ENCODE measurements at places on chromosomes 7 and 10.

- DNase-seq: peak; percentile 43
Measured at GRCh38 chr7:28922624-28923331, 35.4 kb downstream of the TRIL start.

DNA sequence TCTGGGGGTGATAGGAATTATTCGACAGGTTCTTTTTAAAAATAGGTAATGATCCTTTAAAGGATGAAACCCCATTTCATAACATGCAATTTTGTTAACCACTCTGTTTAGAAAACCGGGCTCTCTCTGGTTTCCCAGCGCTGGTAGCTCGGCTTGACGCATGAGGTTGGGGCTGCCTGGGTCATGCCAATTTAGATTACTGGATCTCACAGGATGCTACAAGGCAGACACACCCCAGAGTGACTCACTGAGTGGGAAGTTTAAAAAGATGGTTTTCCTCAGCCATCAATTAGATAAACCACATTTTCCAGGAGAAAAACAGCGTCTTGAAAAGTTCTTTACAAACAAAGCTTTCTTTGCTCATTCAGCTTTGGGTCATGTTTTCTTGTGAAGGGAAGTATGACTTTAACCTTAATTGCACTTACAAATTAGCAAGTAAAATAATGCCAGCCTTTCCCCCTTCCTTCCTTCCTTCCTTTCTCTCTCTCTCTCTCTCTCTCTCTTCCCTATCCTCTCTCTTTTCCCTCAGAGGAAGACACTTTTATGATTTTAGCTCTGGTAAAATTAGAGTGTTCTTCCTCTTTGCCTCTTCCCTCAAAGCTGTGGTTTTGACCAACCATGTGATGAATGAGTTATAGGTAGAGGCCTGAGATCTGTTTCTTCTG, 99.8 kb downstream of the EPDR1 start:
- no peak for DNase-seq

DNA sequence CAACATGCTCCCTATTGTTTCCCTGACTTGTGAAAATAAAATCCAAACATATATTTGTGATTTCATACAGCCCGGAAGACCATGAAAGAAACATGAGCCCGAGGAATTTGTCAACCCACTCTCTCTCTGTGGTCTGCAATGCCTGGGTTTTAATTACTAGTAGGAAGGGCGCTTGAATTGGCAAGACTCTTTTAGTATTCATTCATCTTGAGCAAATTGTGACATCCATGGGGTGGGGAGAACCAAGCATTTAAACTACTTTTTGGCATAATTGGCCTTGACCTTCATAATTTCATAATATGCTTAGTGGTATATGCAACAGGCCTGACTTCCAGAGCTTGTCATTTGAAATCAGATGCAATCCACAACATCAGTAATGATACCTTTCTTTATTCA, 142.4 kb upstream of the BMPER start:
- no peak for DNase-seq

DNA sequence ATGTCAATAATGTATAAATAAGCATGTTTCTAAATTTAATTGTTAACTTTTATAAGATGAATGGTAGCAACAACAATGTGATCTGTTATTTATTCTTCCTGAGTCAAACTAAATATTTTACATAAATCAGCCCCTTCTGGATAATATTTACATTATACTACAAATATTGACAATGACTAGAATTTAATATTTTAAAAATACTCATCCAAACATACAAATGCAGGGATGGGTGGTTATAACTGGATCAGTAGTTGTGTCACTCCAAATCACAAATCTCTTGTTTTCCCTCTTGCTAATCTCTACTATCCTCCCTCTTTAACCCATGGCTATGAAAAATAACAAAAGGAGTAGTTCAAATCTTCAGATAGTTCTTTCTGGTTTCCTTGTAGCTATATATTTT, 407.0 kb downstream of the HTR7 start:
- no peak for DNase-seq

DNA sequence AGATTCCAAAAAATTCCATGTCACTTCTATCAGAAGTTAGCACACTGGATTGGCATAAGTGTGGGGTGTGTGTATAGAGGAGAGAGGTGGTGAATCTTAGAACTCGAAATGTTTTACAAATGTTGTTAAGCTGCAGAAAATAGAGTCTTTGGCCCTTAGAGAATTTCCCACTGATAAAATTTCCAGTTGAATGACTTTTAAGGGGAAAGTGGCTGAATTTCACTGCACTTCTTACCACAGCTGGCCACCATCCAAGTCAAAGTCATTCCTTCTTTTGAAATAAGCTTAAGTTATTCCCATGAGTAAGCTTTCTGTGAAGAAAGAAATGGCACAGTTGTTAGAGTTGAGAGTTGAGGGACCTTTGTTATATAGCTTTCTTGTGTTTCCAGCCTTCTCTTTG, 13.9 kb downstream of the VCL start:
- no peak for DNase-seq

- no peak for DNase-seq
Measured at GRCh38 chr7:159109653-159110035, 35.0 kb downstream of the VIPR2 start.

DNA sequence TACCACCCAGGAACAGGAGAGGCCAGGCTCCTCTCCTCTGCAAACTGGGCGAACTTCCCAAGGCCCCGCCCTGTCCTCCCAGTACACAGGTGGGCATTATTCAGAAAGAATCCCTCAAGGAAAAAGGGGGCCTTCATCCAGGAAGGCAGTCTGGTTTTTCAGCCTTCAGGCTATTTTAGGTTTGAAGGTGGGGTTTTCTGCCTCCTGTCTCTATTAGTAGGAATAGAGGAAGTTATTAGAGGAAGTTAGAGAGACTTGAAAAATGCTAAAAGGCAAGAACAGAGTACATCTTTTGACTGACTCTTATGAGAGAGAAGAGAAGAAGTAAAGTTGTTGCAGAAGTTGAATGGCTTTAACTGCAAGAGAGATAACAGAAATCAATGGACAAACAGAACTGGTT, 250.9 kb upstream of the SORCS1 start:
- no peak for DNase-seq

DNA sequence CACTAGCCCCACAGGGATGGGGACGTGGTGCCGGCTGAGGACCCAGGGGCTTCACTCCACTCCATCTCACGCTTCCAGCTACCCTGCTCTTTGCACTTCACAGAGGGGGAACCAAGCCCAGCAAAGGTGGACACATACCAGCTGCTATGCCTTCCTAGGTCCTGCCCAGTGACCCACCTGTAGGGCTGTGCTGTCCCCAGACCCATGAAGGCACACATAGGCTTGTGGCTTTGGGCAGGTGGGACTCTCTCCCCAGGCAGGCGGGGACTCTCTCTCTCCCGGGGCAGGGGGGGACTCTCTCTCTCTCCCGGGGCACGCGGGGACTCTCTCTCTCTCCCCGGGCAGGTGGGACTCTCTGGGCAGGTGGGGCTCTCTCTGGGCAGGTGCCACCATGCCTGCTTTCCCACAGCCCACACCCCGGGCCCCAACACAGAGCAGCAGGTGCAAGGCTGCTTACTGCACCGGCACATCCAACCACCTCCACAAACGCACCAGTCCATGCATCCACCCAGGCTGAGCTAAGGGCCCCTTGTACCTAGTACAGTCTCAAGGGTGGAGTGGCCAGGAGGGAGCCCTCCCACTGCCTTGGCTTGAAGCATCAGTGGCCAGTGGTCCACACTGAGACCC, 13.8 kb upstream of the GPR146 start:
- DNase-seq: no peak

- DNase-seq: no peak
Measured at GRCh38 chr10:29057822-29058331, 231.0 kb upstream of the LYZL1 start.

DNA sequence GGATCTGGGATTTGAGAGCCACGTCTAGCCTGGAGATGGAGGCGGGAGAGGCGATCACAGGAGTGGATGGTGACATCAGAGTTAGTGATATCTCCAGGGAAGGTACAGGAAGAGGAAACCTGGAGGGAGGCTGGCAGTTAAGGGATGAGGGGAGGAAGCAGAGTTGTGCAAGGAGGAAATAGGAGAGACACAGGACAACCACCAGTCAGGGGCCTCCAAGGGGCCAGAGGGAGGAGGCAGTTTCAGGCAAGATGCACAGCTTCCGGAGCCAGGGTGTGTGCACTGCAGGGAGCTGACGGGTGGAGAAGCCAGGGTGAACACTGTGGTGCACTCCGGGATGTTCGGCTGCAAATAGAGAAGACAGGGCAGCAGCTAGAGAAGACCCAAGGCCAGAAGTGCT, 141.2 kb downstream of the GLI3 start:
- DNase-seq: no peak

DNA sequence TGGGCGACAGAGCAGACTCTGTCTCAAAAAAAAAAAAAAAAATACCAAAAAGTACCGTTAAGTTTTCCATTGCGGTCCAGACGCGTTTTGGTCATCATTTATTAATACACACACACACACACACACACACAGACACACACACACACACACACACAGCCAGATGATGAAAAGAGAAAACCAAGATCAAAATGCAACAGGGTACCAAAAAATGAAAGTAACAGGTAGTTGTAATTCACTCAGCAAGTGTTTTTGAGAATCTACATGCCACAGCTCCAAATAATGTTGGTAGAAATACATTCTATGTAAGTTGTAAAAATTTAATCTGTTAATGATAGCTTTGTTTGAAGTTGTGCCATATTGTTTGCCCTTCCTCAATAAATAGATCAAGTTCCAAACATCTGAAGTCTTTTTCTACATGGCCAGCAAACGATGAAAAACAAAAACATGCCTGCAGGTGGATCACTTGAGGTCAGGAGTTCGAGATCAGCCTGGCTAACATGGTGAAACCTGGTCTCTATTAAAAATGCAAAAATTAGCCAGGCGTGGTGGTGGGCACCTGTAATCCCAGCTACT, 9.4 kb downstream of the YWHAG start:
- no peak for DNase-seq

GRCh38 chr10:113097036-113097435, 147.0 kb downstream of the TCF7L2 start:
- no peak for DNase-seq

GRCh38 chr10:19843487-19843886, 27.3 kb downstream of the PLXDC2 start:
- DNase-seq: no peak

- no peak for DNase-seq
Measured at GRCh38 chr7:23514755-23515154, 17.0 kb downstream of the TRA2A start.

- DNase-seq: no peak
Measured at GRCh38 chr10:72511459-72511858, 114.4 kb downstream of the MICU1 start.

GRCh38 chr7:101137651-101138212, 10.8 kb downstream of the SERPINE1 start:
- no peak for DNase-seq

- no peak for DNase-seq
Measured at GRCh38 chr7:153301936-153302335, 542.4 kb downstream of the ACTR3B start.

All from activated CD8-positive, alpha-beta memory T cell treated with anti-CD3 and anti-CD28 coated beads for 1 hour (primary cell).